Left ventricle myocardium inferior (tissue), 1 donor: ENCODE measurements at places on chromosomes 4 and X. TPM values are rescaled to one million over a fixed set of nuclear protein-coding genes. Genes with fewer than 3 reads are reported as not detected.

Gene DCAF12L2
- 0.11 TPM for total RNA-seq

Gene HSD17B13
- total RNA-seq, result 0.08 TPM

Gene SAP30
- 16.5 TPM for total RNA-seq

Gene SPARCL1
- 292 TPM for total RNA-seq

Gene KLHL4
- total RNA-seq, result 0.74 TPM

DNA sequence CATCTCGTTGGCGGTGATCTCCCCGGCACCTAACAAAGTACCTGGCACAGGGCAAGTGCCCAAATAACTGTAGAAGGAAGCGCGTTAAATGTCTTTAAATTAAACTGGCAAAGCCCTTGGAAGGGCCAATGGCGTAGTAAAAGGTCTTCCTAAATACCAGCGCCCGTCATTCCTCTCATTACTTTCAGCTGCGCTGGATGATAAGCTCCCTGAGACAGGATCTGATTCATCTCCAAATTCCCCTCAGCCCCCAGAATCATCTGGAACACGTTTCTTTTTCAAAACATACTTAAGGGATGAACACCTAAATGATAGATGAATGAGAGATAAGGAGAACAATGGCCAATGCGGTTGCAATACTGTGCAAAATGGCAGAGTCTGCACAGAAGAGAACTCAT, 95.1 kb downstream of the AFAP1 start:
- DNase-seq, result no peak

- no peak for DNase-seq
Observed at GRCh38 chrX:11244636-11245035, 48.6 kb upstream of the AMELX start.

- no peak for DNase-seq
Observed at GRCh38 chr4:73451404-73451803, 15.4 kb downstream of the AFP start.

DNA sequence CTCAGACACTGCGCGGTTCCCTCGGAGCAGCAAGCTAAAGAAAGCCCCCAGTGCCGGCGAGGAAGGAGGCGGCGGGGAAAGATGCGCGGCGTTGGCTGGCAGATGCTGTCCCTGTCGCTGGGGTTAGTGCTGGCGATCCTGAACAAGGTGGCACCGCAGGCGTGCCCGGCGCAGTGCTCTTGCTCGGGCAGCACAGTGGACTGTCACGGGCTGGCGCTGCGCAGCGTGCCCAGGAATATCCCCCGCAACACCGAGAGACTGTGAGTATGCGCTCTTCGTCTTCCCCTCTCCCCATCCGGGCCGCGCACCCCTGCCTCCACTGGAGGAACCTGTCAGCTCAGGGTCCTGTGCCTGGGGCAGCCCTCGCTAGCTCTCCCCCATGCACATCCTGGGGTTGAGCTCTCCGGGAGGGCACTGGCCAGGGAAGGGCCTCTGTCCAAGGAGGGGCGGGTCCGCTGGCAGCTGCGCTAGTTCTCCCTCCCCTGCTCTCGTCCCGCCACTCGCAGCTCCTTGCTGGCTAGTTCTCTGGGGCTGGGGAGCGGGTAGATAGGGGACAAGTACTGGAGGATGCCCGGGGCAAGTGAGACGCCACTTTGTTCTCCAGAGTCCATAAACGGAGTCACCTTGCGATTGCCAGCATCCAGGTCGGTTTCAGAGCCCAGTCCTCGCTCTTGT, 2.2 kb downstream of the SLIT2 start:
- peak; percentile 33 for DNase-seq

DNA sequence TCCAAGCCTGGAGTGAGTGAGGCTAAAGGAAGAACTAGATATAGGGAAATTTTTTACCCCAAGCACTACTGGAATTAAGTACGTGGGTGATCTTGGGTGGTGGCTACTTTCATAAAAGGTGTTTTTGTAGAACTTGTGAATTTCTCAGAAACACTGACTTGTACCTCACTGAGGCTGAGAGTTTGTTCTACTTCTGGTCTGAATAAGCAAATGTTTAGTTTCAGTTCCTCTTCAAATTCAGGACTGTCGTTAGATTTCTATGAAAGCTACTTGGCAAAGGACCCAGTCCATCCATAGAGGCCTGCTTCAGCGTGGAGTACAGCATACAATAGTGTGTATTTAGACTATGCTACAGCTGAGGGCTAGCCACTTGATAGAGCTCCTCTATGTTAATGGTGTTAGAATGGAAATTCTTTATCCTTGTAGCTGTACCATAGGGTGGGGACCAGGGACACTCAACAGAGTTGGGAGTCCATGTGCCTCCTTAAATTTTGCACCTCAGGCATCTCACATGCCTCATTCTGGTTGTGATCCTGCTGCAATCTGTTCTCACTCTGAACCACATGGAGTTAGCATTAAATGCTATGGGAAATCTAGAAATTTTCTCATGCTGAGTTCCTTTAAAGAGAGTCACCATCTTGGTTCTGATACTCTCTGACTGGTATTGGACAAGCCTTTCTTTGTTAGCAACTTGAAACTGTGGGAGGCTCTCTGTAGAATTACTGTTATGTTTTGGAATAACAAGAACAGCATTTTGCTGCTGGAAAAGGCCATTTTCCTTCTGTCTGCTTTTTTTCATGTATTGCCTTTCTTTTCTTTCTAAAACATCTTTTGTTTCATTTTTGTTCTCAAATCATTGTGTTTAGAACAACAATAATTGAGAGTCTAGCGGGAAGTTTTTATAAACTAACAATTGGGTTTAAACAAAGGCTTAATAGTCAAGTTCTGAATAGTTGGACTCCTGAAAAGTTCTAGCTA, 86.8 kb downstream of the PDGFRA start:
- no peak for DNase-seq

- DNase-seq, result no peak
Observed at GRCh38 chr4:8840006-8840793, 31.4 kb downstream of the HMX1 start.

- DNase-seq, result no peak
Observed at GRCh38 chr4:47485768-47486167, 693 bp downstream of the ATP10D start.
